ENCODE measurements at places on chromosomes 2 and 18.
A peak's percentile ranks its signal among the peaks of the same experiment; 100 is the strongest.

DNA sequence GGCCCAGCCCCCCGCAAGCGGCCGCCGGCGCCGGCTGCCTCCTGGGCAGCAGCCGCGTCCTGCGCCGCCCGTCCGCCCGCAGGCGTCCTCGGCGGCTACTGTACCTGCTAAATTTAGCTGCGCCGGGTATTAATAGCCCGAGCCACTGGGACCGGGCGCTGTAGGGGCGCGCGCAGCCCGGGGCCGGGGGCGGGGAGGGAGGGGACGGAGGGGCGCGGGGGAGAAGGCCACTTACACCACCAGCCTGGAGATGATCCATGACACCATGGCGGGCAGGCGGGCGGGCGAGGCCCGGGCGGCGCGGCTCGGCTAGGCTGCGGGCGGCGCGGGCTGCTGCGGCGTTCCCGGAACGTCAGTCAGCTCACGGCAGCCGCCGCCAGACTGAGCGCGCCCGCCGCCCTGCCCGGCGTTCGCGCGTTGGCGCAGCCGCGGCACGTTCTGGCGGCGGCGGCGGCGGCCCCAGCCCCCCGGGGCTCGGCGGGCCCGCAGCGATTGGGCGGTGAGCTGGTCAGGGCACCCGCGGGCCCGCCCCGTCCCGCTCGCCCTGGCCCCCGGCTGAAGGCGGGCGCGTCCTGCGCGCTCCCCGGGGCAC, at the start of gene REEP1:
TSS of gene REEP1 (minus strand) at position 383 of the 592 bp plus-strand sequence. CDS start at position 267, 116 bp downstream.
- DNase-seq: no peak

- no peak for DNase-seq
These were observed 299.2 kb upstream of the ZSWIM2 start for GRCh38 chr2:187148059-187148714.

- peak; percentile 6 for DNase-seq
These were observed 32.6 kb downstream of the MTA3 start for GRCh38 chr2:42601076-42601475.

DNA sequence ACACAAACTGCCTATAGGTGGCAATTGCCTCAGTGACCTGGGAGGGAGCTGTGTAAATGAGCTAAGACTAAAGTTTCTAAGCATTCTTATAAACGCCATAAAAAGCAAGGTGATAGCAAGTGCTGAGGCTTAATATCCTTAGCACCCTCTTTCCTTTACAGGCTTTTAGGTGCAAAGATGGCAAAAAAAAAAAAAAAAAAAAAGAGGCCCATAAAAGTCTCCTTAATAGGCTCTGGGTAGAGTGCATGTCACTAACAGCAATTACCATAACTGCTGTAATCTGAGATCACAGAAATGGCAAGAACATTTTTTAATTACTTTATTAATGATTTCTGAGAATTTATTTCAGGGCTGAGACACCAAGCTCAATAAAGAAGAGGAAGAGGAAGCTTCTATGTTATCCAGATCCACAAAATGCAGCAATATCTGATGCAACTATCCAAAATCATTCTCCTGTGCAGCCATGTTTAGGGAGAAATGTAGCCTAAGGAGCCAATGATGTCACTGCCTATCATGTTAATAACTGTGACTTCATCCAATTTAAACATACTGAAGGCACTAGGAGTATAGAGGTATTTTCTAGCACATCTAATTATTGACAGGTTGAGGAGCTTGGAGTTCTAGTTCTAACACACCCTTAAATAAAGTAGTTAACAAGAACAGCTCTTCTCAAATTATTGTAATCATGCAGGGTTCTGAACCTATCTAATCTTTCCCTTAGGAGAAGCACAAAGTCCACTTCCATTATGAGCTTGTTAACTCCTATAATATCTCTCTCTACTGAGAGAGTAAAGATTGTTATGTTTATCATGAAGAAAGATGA, 804.3 kb upstream of the ACVR2A start:
- DNase-seq: no peak

DNA sequence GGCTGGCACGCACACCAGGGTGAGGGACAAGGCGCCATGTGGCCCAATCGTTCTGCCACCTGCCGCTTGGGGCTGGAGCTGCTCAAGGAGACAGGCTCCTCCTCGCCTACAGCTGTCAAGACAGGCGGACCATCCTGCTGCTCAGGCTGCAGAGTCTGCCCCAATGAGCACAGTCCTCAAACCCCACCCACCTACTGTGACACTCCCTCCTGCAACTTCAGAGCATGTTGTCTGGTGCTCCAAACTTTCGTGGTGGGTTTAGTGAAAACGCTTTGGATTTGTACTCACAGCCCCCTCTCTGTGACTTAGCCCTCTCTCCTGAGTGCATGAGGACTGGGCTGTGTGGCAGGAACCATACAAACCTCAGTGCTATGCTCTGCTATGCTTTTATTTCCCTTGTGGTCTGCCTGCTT, 23.2 kb upstream of the SLC35F6 start:
- no peak for DNase-seq

- DNase-seq: no peak
These were observed 42.5 kb downstream of the PSD4 start for GRCh38 chr2:113216321-113216720.

DNA sequence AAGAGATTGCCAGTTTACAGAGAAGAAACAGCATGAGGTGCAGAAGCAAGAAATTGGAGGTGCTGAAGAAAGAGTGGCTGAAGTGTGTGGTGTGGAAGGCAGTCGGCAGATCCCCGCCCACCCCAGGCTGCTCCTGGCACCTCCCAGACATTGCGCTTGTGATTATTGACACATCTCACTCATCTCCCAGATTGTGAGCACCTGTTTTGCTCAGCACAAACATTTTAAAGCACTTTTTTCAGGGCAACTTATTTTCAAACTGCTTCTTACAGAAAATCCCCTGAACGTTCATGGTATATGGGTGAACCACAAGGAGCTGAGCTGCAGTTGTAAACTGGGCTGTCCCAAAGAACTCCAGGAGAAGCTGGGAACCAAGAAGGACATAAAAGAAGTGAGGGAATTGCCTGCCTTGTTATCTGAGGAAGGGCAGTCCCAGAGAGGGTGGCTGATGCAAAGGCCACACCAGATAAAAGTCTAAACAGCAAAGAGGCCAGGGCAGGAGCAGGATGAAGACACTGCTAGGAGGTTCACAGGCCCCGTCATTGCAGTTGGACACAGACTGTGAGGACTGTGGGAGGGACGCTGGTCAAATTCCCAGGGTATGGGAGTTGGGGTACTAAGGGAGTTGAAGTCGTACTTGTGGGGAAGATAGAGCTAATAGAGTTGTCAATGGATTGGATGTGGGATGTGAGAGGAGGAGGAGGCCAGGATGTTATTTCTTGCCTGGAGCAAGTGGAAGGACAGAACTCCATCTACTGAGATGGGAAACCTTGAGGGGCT, 65.1 kb downstream of the INPP4A start:
- no peak for DNase-seq

GRCh38 chr18:78984941-78985784, 5.5 kb downstream of the SALL3 start:
- DNase-seq: no peak

- DNase-seq: no peak
These were observed 63.2 kb downstream of the GNAL start for GRCh38 chr18:11752116-11752911.

- DNase-seq: no peak
These were observed 59.9 kb downstream of the INPP4A start for GRCh38 chr2:98504381-98505109.

DNA sequence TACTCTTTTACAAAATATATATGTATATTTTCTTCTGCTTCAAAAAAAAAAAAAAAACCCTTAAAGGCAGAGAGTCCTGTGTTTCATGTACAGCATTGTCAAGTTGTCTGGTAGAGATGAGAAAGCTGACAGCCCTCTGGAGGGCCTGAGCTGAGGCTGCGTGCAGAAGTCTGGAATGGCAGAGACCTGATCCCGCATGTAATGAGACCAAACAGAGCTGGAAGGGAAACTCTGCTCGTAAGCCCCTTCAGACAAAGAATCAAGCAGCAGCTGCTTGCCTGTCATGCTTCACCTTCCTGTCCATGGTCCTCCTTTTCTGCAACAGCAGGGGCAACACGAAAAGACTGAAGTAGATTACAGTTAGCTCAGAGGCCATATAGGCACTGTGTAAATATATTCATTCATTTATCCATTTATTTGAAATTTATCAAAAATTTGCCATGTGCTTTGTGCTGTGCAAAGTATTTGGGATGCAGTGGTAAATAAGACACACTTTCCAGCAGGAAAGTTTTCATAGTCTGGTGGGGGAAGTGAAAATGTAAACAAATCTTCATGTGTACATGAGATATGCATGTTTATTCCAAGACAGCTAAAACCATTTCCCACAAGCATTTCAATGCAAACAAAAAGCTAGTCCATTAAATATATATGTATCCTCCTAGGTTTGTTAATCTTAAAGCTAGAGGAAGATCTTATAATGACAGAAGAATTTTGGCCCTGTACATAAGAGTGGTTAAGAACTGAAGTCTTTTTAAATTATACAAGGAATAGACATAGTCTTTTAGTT, 912.7 kb downstream of the CPS1 start:
- DNase-seq: no peak

DNA sequence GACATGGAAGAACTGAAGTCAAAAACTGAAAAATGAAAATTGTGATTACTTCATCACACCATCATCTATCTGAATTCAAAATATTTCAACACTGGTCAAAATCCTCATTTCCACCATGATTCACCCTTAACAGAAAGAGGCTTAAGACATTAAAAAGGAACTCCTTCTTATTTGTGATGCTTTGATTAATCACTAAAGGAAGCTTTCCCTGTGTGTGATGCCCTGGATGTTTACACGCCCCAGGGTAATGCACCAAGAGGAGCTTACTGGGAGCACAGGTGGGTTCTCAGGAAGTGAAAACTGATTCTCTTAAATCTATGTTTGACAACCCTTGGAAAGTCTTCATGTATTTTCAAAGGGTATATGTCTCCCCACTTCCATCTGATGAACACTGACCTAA, 11.5 kb downstream of the GRB14 start:
- DNase-seq: no peak

- no peak for DNase-seq
These were observed 84.7 kb downstream of the TNFRSF11A start for GRCh38 chr18:62409821-62410220.

DNA sequence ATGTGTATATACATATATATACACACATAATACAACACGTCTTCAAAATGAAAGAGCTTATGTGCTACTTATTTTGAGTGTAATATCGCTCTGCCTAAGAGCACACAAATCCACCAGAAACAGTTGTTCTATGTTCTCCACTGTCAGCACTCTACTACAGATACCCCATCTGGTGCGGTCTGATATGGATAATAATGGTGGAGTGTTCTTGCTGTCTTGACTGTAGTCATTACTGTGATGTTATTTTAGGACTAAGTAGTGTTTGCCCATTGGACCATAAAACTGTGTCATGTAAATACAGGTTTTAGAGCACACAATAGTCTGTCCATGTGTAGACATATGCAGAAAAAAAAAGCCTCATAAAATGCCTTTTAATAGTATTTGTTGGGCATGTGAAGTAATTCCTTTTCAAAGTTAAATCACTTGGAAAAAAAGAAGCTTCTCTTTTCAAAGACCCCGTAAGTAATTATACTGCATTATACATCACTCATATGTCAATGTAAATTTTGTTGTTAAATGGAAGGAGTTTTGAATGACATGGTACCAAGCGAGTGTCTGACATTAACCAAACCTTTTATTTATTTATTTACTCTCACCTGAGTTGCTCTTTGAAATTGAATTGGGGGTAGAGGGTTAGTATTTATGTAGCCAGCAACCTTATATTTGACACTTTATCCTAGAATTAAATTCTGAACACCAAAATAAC, 1249.2 kb upstream of the ZEB2 start:
- DNase-seq: no peak

DNA sequence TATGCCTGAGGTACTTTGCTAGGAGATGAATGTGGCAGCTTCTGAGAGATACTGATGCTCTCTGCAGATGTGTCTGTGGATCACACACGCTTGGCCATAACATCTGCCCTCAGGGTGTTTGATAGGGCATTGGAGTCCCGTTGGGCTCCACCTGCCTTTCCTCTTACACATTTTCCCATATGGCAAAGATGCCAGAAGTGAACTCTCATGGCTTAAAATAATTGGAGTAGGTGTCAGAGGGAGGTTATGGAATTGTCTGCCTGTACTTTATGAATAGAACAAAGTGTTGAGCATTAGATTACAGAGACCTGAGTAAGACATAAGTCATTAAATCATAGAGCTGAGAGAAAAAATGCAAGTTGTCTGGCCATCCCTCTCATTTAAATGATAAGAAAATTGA, 75.3 kb upstream of the PNPT1 start:
- DNase-seq: no peak

GRCh38 chr2:24049485-24050021, at the start of gene FKBP1B:
Gene FKBP1B (plus strand): TSS chr2:24049741. CDS start chr2:24049850, 109 bp downstream.
- no peak for DNase-seq

DNA sequence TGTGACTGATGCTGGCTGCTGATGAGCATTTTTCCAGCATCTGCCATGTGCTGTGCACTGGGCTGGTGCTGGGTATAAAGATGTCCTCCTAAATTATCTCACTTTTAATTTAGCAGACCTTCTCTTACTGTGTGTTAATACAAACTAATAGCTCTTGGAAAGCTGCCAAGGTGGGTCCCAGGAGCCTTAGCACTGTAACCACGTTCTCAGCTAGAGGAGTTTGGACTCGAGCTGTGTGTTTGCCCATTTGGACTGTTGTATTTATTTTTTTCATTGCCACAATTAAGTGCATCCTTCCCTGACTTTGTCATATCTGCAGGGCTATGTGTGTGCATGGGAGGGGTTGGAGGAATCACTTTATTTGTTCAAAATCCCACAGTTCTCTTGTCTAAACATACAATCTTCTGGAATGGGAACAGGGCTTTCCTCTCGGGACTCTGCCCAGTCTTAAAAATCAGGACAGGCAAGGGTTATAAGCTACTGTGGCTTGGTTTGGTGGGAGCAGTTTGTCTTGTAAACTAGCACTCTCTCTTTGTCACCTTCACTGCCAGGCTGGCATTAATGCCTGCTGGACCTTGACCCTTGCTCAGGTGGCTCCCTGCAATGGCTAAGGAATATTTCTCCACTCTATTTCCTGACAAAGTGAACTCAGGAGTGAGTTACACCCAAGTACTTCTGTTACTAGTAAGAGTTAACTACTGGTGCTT, 129.7 kb upstream of the MGAT5 start:
- no peak for DNase-seq

DNA sequence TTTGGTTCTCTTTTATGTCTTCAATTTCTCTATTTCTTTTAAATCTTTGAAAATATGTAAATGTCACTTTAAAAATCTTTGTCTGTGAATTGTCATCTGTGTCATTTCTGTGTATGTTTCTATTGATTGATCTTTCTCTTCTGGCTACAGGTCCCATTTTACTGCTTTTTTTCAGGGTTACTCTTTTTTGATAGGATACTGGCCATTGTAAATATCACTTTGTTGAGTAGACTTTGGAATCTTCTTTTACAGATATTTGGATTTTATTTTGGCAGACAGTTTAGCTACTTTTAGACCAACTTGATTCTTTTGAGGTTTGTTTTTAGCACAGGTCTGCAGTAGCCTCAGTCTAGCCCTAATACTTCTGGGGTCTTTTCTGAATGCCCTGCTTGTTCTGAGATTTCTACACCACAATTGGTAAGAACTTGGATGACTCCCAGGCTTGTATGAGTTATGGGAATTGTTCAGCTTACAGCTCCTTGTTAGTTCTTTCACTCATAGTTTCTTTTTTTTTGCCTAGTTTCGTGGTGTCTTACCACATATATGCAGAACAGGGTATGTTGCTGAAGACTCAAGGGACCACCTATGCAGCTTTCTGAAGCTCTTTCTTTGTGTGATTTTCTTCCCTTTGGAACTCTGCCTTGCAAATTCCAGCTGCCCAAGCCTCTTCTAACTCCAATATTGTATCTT, 122.2 kb downstream of the QPCT start:
- no peak for DNase-seq

- DNase-seq: no peak
These were observed 69.9 kb upstream of the L3MBTL4 start for GRCh38 chr18:6484659-6485058.

- DNase-seq: no peak
These were observed 186.3 kb upstream of the HNRNPA3 start for GRCh38 chr2:177026253-177026652.
